ENCODE measurements at places on chromosomes 13 and 19. TPM values are rescaled to one million over a fixed set of nuclear protein-coding genes. Genes with fewer than 3 reads are reported as not detected.

Gene MUC16
- 0.11 TPM for total RNA-seq

Gene WDR88
- not detected for total RNA-seq

Gene CCL25
- not detected for total RNA-seq

Gene IRS2
- total RNA-seq, result 37.0 TPM

DNA sequence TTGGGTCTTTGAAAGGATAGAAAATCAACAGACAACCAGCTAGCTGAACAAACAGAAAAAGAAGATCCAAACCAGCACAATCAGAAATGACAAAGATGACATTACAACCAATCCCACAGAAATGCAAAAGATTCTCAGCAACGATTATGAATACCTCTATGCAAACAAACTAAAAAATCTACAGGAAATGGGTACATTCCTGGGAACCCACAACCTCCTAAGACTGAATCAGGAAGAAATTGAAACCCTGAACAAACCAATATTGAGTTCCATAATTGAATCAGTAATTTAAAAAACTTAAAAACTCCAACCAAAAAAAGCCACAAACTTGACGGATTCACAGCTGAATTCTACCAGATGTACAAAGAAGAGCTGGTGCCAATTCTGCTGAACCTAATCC, 20.9 kb upstream of the C1QTNF9B start:
- H3K27me3 ChIP-seq, result no peaks in the 10 kb centered on the region
- no peaks in the 10 kb centered on the region for H3K36me3 ChIP-seq
- H3K4me1 ChIP-seq, result no peaks in the 10 kb centered on the region
- H3K27ac ChIP-seq, result no peak overlapping the region

DNA sequence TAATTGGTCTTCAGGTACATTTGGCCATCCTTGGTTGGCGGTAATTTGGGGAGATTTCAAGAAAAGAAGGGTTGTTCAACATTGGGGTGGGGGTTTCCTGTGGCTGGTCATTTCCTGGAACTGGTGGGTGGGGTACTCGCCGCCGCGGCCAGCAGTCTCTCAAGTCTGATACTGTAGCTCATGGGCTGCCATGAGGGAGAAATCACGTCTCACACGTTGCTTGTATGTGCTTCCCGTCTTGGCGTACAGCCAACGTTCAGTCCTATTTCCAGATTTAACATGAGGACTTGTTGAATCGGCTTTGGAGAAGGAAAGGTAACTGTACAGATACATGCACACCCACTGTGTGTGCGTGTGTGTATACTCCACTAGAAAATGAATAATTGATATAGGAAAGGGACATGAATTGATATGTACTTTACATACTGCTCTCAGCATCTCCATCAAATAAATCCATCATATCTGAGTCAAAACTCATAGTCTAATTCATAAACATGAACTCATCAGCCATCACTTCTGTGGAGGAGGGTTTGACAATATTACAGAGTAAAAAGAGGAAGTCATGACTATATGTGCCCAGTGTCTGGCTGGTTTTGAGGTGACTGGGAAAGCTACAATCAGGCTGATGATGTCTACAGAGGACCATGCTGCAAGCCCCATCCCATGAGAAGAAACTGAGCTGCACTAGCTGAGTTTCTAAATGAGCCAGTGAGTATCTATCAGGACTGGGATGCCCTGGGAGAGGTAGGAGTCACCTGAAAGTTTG, 418.1 kb downstream of the TSHZ3 start:
- H3K4me3 ChIP-seq, result no peak overlapping the region
- no peaks in the 10 kb centered on the region for H3K4me1 ChIP-seq
- no peak for DNase-seq

- H3K27me3 ChIP-seq, result no peaks in the 10 kb centered on the region
- no peak overlapping the region for H3K27ac ChIP-seq
- no peak for DNase-seq
- no peak overlapping the region for H3K4me3 ChIP-seq
- peaks cover 30% of the 10 kb centered on the region for H3K36me3 ChIP-seq
- H3K4me1 ChIP-seq, result peaks cover 9% of the 10 kb centered on the region
These were observed 2.9 kb downstream of the CEBPG start for GRCh38 chr19:33376423-33376822.

- DNase-seq, result no peak
- H3K27ac ChIP-seq, result no peak overlapping the region
- no peaks in the 10 kb centered on the region for H3K27me3 ChIP-seq
- no peaks in the 10 kb centered on the region for H3K4me1 ChIP-seq
- peaks cover 6% of the 10 kb centered on the region for H3K36me3 ChIP-seq
These were observed 80.2 kb downstream of the DPF1 start for GRCh38 chr19:38143847-38144246.

GRCh38 chr19:8214802-8215201, 5.6 kb downstream of the CERS4 start:
- no peak overlapping the region for H3K27ac ChIP-seq
- no peaks in the 10 kb centered on the region for H3K27me3 ChIP-seq
- H3K4me1 ChIP-seq, result no peaks in the 10 kb centered on the region
- no peak for DNase-seq

GRCh38 chr19:14890643-14891379, 4.9 kb upstream of the OR7A17 start:
- no peaks in the 10 kb centered on the region for H3K4me1 ChIP-seq
- H3K36me3 ChIP-seq, result no peaks in the 10 kb centered on the region
- H3K27ac ChIP-seq, result no peak overlapping the region
- H3K27me3 ChIP-seq, result no peaks in the 10 kb centered on the region

DNA sequence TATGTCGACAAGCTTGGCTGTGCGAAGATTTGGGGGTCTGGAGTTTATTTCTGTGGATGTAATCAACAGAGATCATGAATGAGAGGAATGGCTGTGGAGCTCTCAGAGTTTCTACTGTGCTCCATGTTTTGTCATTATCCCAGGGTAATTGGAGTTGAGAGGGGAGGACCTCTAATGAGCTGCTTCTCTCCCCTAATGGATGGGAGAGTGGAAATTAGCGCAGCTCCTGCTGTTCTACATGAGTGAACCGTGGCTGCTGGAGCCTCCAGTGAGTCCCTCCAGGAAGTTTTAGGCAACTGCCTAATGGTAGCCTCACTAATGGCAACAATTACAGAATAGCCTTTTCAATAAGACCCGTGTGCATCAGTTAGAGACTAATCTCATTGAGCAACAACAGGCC, 31.3 kb upstream of the FGF9 start:
- H3K27ac ChIP-seq, result no peak overlapping the region
- H3K27me3 ChIP-seq, result no peaks in the 10 kb centered on the region
- no peaks in the 10 kb centered on the region for H3K4me1 ChIP-seq
- no peak overlapping the region for H3K4me3 ChIP-seq
- H3K36me3 ChIP-seq, result no peaks in the 10 kb centered on the region

Gene ZFP28
- total RNA-seq, result 6.3 TPM
